ENCODE measurements at places on chromosomes 16 and 17.
A peak's percentile ranks its signal among the peaks of the same experiment; 100 is the strongest.

DNA sequence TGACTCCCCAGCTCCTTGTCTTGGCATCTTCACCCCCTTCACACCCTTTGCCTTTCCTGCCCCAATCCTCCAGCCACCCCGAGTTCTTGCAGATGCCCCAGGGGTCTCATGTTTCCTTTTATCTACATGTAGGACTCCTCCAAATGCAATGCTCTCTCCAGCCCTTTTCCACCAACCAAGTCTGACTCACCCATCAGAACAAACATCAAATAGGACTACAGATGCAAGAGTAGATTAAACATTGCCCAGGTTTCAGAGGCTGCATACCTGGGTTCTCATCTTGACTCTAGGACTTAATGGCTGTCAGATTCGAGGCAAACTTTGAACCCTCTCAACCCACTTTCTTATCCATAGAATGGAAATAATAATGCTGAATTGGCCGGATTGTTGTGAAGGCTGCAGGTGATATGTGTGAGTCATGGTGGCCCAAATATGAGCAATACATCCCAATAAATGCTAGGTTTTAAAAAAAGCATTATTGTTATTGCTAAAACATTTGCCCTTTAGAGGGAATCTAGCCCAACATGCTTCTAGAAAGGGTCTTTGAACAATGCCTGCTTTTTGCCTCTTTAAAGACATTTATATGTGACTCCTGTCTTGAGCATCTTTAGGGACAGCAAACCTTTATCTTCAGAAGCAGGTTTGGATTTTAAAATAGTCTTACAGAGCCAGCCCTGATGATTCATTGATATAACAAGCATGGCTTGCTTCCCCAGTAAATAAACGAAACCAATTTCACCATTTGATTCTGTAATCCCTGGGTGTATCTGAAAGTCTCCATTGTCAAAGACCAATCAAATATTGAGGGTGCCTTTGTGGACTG is 310.1 kb downstream of the FOXL1 start:
- DNase-seq: no peak

- peak; percentile 28 for DNase-seq
Observed at GRCh38 chr16:1781758-1782407, 488 bp downstream of the SPSB3 start.

DNA sequence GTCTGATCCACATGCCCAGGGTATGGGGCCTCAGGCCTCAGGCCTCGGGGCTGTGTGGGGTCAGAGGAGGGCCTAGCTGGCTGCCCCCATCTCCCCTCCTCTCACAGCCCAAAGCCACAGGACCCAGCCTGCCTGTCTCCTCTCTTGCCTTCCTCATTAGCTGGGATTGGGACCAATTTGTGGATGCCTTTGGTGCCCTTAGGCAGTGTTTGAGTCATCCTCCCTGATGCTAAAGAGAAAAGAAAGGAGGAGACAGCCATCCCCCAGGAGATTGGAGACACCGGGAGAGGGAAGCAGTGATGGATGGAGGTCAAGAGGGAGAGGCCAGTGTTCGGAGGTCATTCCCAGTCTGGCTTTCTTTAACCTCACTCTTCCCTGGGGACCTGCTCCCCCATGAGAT is 23.3 kb upstream of the NOG start:
- no peak for DNase-seq

DNA sequence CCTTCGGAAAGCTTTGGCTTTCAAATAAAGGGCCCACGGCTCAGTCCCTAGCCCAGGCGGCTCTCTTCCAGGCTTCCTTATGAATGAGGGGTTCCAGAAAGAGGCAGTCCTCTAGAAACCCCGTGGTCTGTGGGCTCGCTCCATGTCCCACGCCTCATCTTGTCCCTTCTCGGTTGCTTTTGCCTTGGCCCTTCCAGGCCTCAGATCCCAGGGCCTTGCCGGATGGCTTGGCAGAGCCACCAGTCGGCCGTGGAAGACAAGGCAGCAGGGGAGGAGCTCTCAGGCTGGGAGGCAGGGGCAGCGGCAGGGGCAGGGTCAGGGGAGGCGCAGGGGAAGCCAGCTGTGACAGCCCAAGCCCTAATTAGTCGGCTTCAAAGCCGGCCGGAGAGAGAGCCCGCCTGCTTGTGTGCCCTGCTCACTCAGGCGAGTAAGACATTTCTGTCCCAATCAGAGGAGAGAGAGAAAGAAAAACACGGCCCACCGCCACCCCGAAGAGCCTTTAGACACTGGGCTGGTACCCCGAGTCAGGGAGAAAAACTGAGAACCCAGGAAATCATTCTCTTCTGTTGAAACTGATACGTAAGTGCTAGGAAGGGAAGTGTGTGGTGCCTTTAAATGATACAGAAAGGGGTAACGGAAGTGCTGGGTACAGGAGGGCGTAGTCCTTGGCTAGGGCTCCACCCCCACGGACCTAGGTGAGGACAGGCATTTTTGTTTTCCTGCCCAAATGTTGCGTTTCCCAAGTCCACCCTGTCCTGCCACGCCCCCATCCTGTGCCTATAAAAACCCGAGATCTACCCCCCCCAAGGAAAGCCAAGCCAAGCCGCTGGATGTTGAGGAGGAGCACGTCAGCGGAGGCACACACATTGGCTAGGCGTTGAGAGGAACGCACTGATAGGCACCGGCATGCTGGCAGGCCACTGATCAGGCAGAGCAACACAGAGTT is 27.8 kb upstream of the MEIOC start:
- peak; percentile 60 for DNase-seq

GRCh38 chr17:74045608-74046280 is 157.7 kb upstream of the RPL38 start:
- no peak for DNase-seq

GRCh38 chr16:66844009-66844341 is 239 bp upstream of the CA7 start:
- DNase-seq: no peak

DNA sequence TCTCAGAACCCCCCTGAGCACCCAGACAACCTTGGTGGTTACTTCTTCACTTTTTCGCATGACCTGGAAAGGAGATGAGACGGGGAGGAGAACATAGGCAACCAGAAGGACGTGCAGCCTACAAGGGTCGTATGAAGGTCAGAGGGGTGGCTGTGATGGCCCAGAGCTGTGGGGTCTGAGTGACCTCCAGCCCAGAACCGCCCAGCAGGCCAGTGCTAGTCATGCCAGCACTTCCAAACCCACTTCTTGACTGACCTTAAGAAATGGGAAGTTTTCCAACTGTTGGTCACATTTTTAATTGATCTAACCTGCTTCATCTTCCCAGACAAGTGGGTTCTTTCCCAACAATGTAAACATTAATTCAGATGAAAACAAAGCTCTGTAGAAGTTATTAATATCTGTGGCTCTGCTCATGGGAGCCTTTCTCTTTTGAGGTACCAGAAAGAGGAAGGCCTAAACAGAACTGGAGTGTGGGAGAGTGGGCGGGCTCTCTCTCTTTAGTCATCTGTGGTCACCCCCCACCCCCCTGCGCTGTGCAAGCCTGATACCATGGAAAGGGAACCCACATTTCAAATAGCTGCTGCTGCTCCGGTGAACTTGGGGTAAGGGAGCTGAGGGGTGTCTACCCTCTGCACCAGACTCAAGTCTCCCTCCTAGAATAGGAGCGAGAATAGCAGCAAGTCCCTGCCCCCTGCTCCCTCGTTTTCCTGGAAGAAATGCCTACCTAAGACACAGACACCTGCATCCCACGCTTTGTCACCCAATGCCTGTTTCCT is 101.6 kb downstream of the RAB11FIP4 start:
- DNase-seq: peak; percentile 54

Measured in muscle of leg (tissue), 16 donors.